D341Med (cell line): ENCODE measurements at places on chromosomes 16 and 17.

DNA sequence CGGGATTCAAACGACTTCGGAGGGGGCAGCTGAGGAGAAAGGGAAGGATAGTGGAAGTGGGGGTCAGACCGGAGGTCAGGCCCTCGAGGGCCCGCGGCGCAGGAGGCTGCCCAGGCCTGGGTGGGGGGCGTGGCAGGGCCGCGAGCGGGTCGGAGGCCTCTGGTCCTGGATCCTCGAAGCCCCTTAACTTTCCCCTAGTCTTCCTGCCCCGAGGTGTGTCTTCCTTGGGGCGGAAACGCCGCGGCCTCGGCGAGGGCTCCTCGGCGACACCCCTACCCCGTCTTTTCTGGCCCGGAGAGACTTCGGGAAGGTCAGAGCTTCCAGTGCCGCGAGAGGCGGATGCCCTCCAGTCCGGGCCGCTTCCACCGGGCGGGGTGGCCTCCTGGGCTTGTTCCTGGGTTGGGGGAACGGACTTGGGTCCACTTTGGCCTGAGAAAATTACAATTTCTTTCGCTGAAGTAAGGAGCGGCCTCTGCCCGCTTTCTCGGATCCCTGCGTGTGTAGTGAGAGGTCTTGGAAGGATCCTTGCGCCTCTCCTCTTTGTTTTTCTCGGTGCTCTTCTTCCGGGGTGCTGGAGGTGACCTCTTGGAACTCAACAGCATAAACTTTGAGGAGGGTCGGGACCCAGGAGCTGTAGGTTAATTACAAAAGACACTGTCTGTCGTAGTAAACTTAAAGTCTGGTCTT is 491 bp downstream of the IST1 start:
- no peak for DNase-seq

GRCh38 chr16:30490210-30490609 is 17.7 kb downstream of the ITGAL start:
- DNase-seq: peak; percentile 23

GRCh38 chr16:66275775-66276428 is 90.6 kb upstream of the CDH5 start:
- DNase-seq: peak; percentile 59

DNA sequence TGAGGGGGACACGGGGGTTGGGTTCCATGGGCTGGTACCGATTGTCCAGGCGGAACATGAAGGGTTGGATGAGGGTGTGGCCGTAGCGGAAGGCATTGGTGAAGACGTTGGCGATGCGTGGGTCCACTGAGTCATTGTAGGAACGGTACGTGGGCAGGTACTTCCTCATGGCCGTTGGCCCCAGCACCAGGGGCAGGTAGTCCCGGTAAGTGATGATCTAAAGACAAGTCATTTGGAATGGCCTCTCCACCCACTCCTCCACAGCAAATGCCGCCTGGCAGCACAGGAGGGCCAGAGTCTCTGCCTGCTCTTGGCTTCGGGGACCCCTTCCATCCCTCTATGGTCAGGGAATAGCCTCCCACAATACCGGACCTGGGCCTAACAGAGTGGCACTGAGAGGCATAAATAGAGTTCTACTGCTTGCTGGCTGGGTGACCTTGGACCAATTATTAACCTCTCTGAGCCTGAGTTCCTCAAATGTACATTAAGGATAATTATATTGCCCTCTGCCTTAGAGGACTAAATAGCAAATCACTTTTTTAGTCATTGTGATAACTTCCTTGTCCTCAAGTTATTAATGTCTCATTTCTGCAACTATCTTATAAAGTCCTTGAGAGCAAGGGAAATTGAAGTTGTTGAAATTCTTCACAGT is 7.2 kb downstream of the MPO start:
- peak; percentile 34 for DNase-seq

- DNase-seq: no peak
Observed at GRCh38 chr17:8822401-8823035, 23.4 kb upstream of the MFSD6L start.

GRCh38 chr17:75897160-75898019 is 639 bp upstream of the TRIM65 start:
- no peak for DNase-seq

DNA sequence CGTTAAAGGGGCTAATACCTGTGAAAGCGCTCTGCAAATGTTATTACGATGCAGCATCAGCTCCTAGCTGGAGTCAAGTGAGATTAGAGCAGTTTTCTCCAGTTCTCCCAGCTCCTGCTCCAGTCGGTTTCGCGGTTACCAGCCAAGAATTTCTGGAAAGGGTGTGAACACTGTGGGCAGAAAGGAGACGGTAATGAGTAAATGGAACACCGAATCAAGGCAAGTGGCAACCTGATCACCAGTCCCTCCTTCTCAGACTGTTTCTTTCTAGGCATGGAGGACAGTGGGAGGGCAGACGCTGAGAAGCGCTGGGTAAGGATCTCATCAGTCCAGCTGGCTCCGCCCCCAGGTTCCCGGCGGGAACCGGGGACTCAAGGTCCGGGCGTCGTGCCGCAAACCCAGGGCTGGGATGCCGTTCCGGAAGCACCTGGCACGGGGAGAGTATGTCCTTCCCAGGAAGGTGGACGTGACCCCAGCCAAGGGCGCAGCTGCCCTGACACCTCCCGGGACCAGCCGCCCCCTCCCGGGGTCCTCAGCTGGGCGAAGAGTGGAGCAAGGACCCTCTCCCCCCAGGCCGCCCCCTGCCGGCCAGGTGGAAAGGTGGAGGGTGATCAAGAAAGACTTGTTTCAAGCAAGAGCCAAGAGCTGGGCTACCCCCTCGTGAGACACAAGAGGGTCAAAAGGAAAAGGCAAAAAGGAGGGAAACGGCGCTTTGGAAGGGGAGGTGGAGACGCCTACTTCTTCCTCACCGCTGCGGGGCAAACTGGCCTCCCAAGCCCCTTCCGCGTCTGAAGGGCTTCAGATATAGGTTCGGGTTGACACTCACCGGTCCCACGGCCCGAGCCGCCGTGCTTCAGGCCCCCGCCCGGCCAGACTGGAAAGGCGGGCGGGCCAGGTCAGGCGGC is 481 bp downstream of the MYO19 start:
- DNase-seq: peak; percentile 86

DNA sequence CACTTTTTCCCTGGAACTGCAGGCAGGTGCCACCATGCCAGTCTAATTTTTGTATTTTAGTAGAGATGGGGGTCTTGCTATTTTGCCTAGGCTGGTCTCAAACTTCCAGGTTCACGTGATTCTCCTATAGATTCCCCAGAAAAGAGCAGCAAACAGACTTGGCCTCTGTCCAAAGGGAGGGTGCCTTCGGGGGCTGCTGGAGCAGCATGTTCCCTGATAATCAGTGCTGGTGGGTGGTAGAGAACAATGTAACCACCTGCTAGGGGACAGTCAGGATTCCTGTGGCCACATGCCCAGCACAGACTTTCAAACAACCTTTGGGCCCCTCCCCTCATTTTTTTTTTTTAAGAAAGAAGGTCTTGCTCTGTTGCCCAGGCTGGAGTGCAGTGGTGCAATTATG is 14.2 kb upstream of the CCNF start:
- DNase-seq: no peak

GRCh38 chr16:75319513-75320411 is 68.3 kb upstream of the BCAR1 start:
- DNase-seq: no peak

DNA sequence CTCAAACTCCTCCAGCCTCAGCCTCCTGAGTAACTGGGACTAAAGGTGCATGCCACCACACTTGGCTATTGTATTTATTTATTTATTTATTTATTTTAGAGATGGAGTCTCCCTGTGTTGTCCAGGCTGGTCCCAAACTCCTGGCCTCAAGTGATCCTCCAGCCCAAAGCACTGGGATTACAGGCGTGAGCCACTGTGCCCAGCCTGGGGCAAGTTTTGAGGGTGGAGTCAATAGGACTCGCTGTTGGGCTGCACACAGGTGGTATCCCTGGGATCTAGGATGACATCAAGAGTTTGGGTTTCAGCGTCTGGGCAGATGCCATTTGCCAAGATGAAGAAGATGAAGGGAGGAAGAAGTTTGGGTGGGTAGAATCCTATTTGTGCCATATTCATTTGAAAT is 213.9 kb downstream of the GSG1L start:
- DNase-seq: no peak

- peak; percentile 70 for DNase-seq
Observed at GRCh38 chr17:8125154-8125946, 1.4 kb upstream of the HES7 start.

GRCh38 chr17:28986714-28987655 is 18.8 kb downstream of the SEZ6 start:
- DNase-seq: no peak

DNA sequence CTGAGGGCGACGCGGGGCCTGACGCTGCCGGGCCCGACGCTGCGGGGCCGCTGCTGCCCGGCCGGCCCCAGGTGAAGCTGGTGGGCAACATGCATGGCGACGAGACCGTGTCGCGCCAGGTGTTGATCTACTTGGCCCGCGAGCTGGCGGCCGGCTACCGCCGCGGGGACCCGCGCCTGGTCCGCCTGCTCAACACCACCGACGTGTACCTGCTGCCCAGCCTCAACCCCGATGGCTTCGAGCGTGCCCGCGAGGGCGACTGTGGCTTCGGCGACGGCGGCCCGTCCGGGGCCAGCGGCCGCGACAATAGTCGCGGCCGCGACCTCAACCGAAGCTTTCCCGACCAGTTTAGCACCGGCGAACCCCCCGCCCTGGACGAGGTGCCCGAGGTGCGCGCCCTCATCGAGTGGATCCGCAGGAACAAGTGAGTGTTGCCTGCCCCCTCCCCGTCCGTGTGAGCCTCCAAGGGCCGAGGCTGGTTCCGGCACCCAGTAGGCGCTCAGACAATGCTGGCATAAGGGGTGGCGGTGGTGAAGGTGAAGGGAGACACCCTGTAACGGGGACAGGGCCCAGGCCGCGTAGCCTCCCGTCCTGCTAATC is 676 bp downstream of the CPD start:
- DNase-seq: peak; percentile 51

DNA sequence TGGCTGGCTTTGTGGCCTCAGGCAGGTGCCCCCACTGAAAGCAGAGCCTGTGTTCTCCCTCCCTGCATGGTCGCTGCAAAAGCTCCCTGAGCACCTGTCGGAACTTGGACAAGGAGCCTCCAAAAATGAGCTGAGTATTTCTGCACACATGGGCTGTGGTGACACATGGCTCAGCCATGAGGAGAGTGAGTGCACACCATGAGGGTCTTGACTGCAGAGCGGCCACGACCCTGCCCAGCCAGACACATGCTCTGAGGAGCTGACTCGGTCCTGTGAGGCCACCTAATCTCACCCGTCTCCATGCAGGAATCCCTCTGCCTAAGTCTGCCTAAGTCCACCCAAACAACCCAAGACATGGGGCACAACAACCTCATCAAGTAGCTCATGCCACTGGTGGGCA is 128.9 kb downstream of the DYNLRB2 start:
- no peak for DNase-seq

DNA sequence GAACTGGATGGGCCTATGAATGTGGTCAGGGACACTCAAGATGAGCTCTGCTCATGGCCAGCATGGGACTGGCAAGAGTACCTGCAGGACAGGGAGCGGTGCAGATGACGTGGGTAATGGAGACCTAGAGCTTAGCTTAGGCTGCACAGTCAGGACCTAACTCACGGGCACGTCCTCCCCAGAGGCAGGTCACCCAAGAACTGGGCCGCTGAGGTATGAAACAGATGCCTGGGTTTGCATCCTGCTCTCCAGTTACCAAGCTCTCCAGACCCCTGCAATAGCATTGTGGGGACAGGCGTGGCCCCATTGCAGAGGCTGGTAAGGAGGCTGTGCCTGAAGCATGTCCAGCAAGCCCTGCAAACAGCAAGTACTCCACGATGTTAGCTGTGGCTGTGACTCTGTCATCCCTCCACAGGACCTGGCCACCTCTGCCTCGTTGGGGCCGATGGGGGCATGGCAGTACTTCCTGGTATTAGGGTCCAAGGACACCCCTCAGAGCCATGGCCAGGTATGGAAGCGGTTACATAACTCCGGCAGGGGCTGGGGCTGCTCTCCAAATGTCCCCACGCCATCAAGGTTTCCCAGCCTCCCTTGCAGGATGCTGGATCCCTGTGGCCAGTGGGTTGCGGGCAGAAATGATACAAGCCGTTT is 37.5 kb upstream of the RBFOX3 start:
- DNase-seq: peak; percentile 27

- DNase-seq: no peak
Observed at GRCh38 chr16:14609716-14610115, 20.3 kb downstream of the PARN start.

DNA sequence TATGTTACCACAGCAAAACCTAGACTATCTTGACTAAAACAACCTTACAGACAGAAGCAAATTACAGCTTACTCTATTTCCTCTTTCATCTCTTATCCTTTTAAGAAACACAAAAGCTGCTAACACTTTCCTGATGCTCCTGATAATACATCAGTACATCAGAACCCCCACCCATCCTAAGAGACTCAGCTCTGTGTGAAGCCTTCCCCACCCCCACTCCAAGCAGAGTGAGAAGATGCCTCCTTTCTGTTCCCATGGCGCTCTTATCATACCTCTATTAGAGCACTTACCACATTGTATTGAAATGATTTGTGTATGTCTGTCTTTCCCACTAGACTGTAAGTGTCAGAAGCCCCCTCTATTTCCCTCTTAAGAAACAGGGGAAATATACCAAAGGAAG is 42.4 kb upstream of the HS3ST2 start:
- DNase-seq: no peak

- DNase-seq: no peak
Observed at GRCh38 chr16:50381679-50382440, 13.1 kb upstream of the BRD7 start.

GRCh38 chr17:61766520-61766919 is 96.8 kb downstream of the BRIP1 start:
- DNase-seq: no peak

- DNase-seq: no peak
Observed at GRCh38 chr16:31202414-31203375, at the start of gene PYCARD. Gene PYCARD, minus strand, starts transcription at chr16:31202760. Its CDS starts 70 bp downstream, at chr16:31202690.

GRCh38 chr16:68910051-68910450 is 66.7 kb downstream of the TANGO6 start:
- DNase-seq: no peak

GRCh38 chr17:57528058-57528451 is 217.0 kb downstream of the CCDC182 start:
- no peak for DNase-seq

GRCh38 chr17:83149029-83149725 is 69.8 kb downstream of the METRNL start:
- DNase-seq: peak; percentile 25

- no peak for DNase-seq
Observed at GRCh38 chr17:46082257-46082656, 83.2 kb downstream of the STH start.

GRCh38 chr17:29179232-29180033 is 765 bp downstream of the MYO18A start:
- DNase-seq: peak; percentile 87

DNA sequence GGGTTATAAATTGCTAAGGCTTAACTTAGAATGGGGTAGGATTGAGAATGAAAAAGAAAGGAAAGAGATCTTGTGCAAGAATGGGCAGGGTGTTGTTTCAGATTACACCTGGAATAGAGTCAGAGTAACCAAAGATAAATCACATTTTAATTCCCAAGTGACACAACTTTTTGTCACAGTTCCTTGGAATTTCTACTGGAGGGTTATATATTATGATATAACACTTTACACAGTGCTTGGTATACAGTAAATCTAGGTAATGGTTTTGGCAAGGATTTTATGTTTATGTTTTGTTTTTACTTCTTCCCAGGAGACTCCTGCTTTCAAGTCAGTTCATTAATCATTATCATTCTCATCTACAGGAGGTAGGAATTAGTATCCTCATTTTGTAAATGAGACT is 115.7 kb upstream of the KCNJ16 start:
- DNase-seq: no peak

GRCh38 chr17:76576189-76576588 is 9.5 kb downstream of the ST6GALNAC2 start:
- no peak for DNase-seq
